CD4-positive, alpha-beta T cell treated with Interleukin-10 for 1 hour (primary cell): ENCODE measurements at places on chromosomes 2 and 18.

DNA sequence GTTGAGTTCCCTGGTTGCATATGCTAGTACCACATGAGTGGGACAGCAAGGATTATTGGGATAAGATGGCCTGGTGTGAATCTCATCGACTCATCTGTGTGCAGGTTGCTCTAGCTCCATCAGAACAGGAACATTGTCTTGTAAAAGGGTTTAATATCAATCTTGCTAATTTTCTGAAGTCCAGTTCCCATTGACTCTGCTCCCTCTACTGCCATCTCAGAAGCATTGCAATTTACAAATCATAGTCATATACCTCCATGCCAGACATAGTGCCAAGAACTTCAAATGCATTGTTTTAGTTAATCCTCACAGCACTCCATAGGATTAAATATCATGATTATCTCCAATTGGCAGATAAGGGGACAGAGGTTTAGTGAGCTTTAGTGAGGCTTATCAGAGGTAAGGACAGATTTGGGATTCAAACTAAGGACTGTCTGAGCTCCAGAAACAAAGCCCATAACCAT, 4.8 kb upstream of the STAT4 start:
- DNase-seq, result peak; percentile 63

GRCh38 chr2:39642051-39642718, 23.5 kb upstream of the TMEM178A start:
- DNase-seq, result no peak

- no peak for DNase-seq
Measured at GRCh38 chr18:22848615-22849014, 84.5 kb upstream of the RBBP8 start.

DNA sequence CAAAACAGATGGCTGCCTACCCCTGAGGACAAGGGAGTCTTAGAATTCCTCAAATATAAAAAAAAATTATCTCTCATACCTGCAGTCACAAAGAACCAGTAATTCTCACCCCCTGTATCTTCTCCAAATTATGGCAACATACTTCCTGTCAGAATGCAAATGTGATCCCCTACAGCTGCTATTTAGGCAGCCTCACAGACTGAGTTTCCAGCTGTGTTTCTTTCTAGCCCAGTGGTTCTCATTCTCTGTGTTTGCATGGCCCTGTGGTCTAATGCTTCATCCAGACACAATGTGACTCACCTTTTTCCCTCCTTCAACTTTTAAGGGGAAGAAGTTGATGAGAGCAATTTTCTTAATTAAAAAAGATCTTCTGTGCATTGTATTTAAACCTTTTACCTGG, 726.3 kb downstream of the TSN start:
- DNase-seq, result no peak

DNA sequence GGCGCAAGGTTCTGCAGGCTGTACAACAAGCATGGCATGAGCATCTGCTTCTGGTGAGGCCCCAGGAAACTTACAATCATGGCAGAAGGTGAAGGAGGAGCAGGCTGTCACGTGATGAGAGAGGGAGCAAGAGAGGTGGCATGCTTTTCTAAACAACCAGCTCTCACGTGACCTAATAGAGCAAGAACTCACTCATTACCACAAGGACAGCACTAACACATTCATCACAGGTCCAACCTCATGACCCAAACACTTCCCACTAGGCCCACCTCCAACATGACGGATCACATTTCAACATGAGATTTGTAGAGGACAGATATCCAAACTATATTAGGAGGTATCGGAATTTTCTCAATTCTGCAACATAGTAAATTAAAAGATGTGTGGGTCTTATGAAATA, 108.8 kb upstream of the DLX2 start:
- no peak for DNase-seq

DNA sequence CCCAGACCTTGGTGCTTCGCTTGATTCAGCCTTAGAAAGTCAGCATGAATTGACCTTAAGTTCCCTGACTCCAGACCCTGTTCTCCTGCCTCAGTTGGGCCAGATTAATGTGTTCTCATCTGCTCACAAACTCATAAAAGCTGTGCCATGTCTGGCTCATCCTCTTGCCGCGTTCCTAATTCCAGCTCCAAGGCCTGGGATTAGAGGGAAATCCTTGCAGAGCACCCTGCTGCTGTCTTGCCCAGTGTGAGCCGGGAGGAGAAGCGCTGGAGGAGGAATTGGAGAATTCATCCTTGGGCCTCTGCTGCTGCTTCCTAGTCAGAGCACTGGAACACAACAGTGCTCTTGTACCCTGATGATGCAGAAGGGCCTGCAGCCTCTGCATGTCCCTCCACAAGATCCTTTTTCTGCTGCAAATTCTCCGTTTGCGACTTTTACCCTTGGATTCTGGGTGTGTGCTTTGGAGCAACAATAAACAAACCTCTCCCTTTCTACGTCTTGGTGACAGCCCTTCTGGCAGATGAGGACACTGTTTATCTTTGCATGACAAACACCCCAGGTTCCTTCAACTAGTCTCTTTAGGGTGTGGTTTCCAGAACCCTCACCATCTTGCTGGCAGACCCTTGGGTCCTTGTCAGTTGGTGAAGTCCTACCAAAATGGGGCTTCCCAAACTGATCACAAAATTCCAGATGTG, 46.9 kb upstream of the CNGA3 start:
- DNase-seq, result no peak

- peak; percentile 53 for DNase-seq
Measured at GRCh38 chr18:21134895-21135294, 23.3 kb upstream of the ROCK1 start.

DNA sequence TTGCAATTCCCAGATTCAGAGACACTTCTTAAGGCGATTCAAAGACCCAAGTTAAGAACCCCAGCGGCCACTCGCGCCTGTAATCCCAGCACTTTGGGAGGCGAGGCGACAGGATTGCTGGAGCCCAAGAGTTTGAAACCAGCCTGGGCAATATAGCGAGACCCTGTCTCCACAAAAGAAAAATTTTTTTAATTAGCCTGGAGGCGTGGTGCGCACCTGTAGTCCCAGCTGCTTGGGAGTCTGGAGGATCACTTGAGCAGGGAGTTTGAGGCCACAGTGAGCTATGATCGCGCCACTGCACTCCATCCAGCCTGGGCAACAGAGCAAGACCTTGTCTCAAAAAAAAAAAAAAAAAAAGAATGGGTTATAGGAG, 585 bp upstream of the ANAPC1 start:
- no peak for DNase-seq

GRCh38 chr18:9088252-9088651, 14.2 kb upstream of the NDUFV2 start:
- no peak for DNase-seq

DNA sequence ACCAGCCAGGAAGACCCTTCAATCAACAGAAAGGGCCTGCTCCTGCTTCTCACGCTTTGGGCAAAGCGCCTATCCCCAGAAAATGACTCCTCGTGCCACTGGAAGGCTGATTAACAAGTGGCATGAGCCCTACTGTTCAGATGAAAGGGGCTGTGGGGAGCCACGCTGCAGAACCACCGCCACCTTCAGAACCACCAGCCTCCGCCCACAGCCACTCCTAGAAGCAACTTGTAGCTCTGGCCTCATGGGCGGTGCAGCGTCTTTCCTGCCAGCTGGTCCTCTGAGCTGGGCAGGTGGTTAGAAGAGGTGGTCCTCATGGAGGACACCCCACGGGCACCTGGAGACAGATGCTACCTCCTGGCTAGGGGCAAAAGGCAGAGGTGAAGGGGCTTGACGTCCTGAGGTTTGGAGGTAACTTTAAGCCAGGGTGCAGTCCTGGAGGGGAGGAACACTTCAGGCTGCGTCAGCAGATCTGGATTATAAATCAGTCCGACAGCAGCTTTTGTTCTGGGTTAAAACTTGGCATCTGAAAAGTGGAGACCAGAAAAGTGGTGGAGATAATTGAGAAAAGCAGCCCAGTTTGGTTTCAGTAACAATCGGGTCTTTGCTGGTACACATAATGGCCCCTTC, 861 bp upstream of the SEMA4C start:
- peak; percentile 72 for DNase-seq

GRCh38 chr2:28633204-28633603, 118.4 kb upstream of the PPP1CB start:
- DNase-seq, result no peak
